Iris pigment epithelial cell (primary cell): ENCODE measurements at places on chromosomes 3 and 15.

DNA sequence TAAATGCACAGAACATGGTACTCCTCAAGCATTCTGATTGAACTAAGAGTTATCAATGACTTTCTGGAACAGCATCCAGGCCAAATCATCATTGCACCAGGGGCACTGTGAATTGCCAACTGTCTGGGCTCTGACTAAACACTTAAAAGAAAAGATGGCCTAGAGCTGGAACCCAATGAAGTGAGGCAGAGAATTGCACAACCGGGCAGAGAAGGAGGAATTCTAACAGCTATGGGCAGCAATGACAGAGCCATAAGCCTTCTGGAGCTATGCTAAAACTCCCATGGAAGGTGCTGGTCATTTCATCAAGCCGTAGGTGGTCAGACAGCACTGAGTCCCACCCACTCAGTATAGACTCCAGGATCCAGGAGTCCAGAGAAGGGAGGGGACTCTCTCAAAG lies 48.1 kb upstream of the OXTR start:
- DNase-seq, result no peak

- DNase-seq, result peak; percentile 86
These were observed 24.8 kb downstream of the AADAC start for GRCh38 chr3:151838574-151839312.

GRCh38 chr3:14113965-14114635 lies 10.6 kb downstream of the CHCHD4 start:
- DNase-seq, result no peak

- no peak for DNase-seq
These were observed 471.2 kb upstream of the TGFBR2 start for GRCh38 chr3:30135190-30135589.

- DNase-seq, result no peak
These were observed 103.7 kb downstream of the AQP9 start for GRCh38 chr15:58241872-58242271.

GRCh38 chr3:23669541-23670255 lies 136.1 kb upstream of the UBE2E1 start:
- DNase-seq, result no peak

DNA sequence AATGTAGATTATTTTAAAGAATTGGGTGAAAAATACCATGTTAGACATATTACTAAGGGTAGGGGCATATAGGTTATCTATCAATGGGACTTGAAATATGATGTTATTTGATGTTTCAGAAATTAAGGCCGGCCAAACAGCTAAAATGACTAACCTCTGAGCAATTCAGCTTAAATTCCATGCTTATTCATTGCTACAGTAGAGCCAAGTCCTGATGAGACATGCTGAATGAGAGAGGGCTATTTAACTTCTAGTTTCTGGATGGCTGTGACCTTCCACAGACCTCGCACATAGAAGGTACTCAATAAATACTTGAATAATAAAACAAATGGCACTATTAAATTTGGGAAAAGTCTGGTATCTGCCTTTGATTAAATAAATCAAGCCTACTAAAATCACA lies 175.6 kb upstream of the WNT5A start:
- DNase-seq, result peak; percentile 83

DNA sequence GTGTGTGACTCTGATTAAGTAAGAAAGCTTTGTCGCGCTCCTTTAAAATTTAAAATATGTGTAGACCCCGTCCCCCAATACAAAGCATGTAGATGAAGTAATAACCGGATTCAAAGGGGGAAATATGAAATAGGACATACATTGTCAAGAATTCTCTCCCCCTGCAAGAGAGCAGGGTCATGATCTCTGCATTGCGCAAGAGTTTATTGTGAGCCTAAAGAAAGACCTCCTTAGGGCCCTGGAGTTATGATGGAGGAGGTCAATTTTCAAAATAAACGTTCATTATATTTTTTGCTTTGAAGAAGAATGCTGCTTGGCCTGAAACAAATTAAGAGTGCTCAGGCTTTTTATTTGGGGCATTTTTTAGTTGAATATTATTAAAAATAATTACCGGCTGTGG lies 235.0 kb downstream of the SHOX2 start:
- DNase-seq, result no peak

GRCh38 chr3:159831466-159831865 lies 157.2 kb upstream of the IL12A start:
- DNase-seq, result no peak

- no peak for DNase-seq
These were observed 30.3 kb upstream of the SEMA3F start for GRCh38 chr3:50124800-50125178.

GRCh38 chr15:79779746-79780145 lies 117.1 kb downstream of the MTHFS start:
- no peak for DNase-seq

- no peak for DNase-seq
These were observed 60.7 kb downstream of the CACNA1D start for GRCh38 chr3:53555068-53555588.

- DNase-seq, result no peak
These were observed 19.7 kb downstream of the ITGA11 start for GRCh38 chr15:68412218-68412617.

DNA sequence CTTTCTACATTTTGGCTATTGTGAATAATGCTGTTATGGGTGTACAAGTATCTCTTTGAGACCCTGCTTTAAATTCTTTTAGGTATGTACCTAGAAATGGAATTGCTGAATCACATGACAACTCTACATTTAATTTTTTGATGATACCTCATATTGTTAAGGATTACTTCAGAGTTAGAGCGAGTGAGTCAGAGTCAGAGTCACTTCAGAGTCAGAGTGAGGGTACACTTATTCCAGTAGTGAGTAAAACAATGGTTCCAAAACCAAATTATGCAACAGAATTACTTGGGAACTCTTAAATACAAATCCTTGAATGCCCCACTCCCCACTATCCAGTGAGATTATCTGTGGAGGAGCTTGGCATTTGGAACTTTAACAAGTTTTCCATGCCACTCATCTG lies 50.3 kb upstream of the SNRK start:
- peak; percentile 58 for DNase-seq

DNA sequence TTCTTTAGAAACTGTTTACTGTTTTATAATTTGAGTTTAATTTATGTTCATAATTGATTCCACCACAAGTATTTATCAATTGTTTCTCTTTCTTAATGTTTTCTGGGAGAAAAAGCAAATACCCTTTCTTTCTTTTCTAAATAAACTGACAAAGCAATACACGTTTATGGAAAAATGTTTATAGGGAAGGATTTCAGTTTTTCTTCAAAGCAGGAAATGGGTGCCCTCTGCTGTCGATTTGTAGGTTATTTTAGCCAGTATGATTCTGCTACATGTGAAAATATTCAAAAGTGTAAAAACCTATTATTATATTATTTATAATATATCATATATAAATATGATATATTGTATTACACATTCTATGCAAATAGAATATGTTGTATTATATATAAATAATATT lies 921.0 kb upstream of the ROBO1 start:
- DNase-seq, result peak; percentile 57

DNA sequence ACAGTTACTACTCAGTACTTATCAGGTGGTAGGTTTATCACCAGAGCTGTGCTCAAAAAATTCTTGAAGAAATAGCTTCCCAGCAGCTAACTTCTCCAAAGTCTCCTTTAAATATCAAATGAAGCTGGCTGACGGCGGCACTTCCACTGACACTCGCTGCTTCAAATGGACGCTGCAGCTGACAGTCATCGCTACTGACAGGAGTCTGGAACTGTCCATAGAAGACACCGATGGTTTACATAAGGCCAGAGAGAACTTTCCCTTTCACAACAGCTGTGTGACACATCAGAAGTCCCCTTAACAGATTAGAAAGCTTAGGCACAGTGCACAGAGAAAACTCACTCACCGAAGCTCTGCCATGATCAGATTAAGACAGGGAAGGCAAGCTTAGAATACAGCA lies 270.2 kb downstream of the SHOX2 start:
- no peak for DNase-seq

GRCh38 chr15:77907824-77908751 lies 169.4 kb downstream of the TBC1D2B start:
- peak; percentile 68 for DNase-seq

DNA sequence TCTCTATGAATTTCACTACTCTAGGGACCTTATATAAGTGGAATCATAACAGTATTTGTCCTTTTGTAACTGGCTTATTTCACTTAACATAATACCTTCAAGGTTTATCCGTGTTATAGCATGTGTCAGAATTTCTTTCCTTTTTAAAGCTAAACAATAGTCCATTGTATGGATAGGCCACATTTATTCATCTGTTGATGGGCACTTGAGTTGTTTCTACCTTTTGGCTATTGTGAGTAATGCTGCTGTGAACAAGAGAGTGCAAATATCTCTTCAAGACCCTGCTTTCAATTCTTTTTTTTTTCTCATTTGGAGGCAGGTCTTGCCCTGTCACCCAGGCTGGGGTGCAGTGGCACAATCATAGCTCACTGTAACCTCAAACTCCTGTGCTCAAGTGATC lies 56.5 kb downstream of the CHCHD6 start:
- no peak for DNase-seq

- DNase-seq, result peak; percentile 44
These were observed 284.8 kb upstream of the CFAP20DC start for GRCh38 chr3:59334585-59334984.

DNA sequence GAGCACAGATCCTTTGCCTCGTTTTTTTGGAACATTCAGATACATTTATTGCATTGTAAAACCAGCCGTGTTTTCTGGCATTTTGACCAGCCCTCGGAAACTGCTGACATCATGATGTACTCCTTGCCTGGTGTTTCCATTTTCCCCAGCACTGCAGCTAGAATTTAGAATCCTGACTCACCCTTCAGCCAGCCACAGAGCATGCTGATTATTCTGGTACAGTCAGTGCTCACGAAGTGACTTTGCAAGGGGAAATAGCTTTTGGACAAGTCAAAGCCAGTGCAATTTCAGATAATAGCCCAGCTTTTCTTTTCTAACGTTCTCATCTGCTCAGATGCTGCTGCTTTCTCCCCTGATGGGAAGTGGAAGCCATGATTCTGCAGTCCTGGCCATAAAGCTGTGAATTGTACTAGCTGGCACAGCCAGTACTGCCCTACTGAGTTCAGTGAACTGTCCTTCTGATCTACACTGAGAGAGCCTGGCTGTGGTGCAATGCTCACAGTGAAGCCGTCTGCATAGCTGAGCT lies 12.1 kb upstream of the CNBP start:
- DNase-seq, result peak; percentile 97

GRCh38 chr15:71152542-71152941 lies 37.3 kb downstream of the THSD4 start:
- DNase-seq, result no peak
